Activated CD8-positive, alpha-beta memory T cell treated with anti-CD3 and anti-CD28 coated beads, Interleukin-2, amount 50 U/mL, for 48 hours (primary cell): ENCODE measurements at places on chromosomes 12 and 14.

DNA sequence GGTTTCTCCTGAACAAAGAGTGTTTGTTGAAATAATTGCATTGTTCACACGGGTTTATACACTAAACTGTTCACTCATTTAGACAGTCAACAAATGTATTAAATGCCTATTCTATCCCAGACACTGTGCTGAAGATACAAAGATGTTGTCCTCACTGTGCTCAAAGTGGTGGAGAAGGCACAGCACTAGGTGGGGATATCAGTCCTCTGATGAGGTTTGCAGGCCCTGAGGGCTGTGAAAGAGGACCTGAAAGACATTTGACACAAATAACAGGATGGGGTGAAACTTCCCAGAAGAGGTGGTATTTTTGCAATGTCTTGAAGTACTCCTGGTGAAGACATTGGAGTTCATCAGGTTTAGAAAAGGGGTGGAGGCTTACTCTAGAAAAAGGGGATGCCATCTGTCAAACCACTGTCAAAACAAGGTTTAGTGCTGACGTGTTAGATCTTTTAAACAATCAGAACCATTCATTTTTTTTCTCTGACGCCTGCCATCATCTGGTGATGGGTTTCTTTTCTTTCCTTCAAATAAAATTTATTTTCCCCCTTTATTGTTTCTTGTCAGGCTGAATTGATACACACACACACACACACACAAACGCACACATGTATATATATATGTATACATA, 69.5 kb downstream of the ACSS3 start:
- DNase-seq: no peak

- DNase-seq: peak; percentile 73
Measured at GRCh38 chr12:49662998-49663843, 39.9 kb downstream of the PRPF40B start.

GRCh38 chr12:48980953-48981756, 3.0 kb downstream of the WNT1 start:
- DNase-seq: no peak

- no peak for DNase-seq
Measured at GRCh38 chr14:40417777-40418401, 985.7 kb upstream of the FBXO33 start.

DNA sequence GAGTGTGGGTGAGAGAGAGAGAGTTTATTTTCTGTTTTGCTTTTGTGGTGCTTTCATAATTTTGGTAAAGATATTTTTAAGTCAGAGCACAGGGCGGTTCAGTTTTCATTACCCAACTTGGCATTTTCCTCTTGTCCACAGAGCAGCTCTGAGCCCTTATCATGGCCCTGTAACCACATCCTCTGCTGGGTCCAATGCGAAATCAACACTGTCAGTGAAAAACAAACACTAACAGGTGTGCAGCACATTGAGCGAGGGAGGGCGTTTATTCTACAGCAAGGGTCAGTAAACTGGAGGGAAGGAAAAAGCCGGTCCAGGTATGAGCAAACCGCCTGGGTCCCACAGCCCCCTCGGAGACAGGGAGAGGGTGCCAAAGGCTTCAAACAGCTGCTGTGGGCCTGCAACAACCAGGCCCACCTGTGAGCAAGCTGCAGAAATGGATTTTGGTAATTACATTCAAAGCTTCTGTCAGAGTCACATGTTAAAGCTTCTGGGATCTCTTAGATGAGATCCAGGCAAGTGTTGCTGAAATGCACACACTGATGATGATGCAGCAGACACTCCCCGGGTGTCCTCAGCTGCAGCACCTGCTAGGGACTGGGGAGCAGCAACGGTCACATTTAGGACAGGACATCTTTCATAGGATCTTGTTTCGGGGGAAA, 132.7 kb upstream of the DYRK2 start:
- DNase-seq: no peak

DNA sequence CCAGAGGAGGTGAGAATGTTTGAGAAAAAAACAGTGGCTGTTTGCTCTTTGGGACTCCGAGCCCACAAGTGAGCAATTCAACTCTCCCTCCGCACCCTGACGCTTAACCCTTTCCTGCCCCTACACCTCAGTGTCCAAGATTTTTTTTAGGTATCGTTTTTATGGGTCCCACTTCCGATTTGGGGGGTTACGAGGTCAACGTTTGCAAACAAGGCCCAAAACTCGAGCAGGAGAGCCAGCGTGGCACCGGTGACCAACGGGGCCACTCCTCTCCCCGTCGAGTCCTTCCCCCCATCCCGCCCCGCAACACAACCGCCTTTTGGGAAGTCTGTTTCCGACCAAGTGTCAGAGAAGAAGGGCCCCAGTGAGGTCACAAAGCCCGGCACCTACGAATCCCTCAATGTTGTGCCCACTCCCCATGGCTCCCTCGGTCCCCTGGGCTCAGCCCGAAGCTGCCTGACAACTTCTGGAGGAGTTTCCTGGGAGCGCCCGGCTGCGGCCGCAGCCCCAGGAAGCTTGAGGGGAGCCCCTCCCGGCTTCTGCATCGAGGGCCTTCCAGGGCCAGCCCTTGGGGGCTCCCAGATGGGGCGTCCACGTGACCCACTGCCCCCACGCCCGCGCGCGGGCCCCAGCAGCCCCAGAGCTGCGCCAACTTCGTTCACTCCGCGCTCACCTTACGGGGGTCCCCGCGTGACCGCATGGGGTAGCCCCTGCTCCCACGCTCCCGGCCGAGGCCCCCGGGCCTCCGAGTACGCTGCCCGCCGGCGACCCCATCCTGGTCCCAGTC, 1.2 kb downstream of the CDK2AP1 start:
- peak; percentile 71 for DNase-seq

- DNase-seq: no peak
Measured at GRCh38 chr12:3362737-3363136, 128.3 kb upstream of the PRMT8 start.

DNA sequence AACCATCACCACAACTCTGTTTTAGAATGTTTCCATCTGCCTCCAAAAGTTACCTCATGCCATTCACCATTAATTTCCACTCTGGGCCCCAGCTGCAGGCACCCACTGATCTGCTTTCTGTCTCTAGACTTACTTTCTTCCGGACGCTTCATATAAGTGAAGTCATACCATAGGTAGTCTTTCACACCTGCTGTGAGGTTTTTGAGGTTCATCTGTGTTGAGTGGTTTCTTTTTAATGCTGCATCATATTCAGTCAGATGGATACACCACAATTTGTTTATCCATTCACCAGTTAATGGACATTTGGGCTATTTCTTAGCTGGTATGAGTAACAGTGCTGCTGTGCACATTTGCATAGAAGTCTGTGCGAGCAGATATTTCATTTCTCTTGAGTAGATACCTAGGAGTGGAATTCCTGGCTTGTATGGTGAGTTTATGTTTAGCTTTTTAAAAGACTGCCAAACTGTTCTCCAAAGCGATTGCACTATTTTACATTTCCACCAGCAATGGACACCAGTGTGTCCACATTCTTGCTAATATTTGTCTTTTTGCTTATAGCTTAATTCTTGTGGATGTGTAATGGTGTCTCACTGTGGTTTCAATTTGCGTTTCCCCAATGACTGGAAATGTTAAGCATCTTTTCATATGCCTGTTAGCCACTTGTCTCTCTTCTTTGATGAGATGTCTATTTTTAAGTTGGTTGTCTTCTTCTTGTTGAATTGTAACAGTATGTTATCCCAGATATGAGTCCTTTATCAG, 48.3 kb downstream of the ZFYVE21 start:
- DNase-seq: no peak

DNA sequence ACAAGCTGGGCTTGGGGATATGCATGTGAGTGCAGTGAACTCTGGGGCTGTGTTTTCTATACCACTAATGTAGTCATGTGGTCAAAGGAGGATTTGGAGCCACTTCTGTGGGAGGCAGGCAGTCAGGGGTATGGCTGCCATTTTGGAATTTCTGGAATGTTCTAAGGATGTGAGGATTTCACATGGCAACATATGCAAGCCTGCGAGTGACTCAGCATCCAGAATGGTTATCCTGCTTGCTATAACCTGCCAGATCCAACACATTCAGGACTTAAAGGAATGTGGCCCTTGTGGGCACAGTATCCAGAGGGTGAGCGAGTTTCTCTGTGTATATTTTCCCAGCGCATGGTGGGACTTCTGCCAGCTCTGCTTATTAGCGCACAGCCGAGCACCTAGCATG, 249.2 kb upstream of the PWP1 start:
- no peak for DNase-seq

GRCh38 chr14:53060046-53060445, 93.1 kb downstream of the DDHD1 start:
- no peak for DNase-seq

- DNase-seq: no peak
Measured at GRCh38 chr12:98221243-98221808, 294.1 kb upstream of the TMPO start.

DNA sequence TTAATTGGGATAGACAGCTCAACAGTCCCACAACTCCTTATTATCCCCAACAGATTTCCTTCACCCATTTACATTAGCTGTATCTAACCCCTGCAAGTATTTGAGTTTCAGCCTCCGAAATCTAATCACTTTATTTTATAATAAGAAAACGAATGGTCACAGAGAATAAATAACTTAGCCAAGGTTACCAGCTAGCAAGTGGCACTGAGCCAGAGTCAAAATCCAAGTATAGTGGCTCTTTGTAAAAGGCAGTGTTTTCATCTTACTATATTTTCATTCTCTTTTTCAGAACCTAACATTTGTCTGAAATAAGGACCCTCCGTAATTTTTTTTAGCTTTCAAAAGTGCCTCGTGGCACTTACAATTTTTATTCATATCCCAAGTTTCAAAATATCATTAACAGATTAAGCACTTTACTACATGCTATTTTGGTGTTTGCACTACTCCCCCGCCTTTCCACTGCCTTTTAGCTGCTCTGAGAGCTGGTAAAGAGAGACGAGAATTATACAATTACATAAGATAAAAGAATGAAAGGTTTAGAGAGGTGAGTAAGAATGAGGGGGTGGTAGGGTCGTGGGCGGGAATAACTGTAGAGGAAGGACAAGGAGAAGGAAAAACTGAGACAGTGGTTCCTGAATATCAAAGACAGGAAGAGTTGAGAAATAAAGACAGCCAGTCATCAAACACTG, 3.7 kb upstream of the USP15 start:
- DNase-seq: no peak

DNA sequence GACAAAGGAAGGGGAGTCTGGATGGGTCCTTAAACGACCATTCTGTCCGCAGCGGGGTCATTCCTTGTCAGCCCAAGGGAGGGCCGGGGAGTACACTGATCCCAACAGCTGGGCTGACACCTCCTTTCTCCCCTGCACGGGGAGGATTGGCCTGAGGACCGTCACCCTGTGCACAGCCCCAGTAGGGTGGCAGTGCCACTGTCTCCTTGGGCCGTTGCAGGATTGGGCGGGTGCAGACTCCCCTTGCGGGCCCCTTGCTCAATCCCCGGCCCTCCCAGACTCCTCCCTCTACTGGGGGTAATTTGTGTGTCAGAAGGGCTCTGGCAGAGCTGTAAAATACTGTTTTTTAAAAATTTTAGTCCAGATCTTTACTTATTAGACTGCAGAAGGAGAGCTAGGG, 12.6 kb upstream of the AMN start:
- no peak for DNase-seq

GRCh38 chr14:30995689-30996088, 29.8 kb upstream of the AP4S1 start:
- DNase-seq: no peak

- DNase-seq: no peak
Measured at GRCh38 chr14:63383776-63384367, 65.1 kb upstream of the GPHB5 start.

DNA sequence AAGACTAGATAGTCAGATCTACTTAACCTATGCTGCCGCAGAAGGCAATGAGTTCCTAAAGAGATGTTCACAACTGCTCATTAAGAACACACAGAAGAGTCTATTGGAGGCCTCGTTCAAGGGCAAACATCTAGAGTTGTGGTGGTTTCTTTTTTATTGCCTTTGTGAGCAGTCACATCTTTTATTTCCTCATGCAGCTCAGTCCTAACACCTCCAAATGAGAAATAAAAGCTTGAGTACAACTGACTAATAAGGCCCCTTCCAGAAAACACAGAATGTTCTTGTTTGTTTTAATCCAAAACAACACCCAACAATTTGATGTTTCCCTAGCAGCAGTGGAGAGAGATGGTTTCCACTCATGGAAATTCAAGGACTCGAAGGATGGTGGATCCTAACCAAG, 123.5 kb upstream of the NOS1 start:
- DNase-seq: no peak

GRCh38 chr12:64992116-64992515, 129.0 kb downstream of the WIF1 start:
- no peak for DNase-seq
